Activated B cell treated with CpG ODN at 0.5 μM for 24 hours (primary cell): ENCODE measurements at places on chromosomes 16 and 17.

- DNase-seq, result no peak
Observed at GRCh38 chr16:56310690-56311089, 114.7 kb downstream of the AMFR start.

GRCh38 chr17:78377858-78378224 is 608 bp upstream of the PGS1 start:
- DNase-seq, result no peak

DNA sequence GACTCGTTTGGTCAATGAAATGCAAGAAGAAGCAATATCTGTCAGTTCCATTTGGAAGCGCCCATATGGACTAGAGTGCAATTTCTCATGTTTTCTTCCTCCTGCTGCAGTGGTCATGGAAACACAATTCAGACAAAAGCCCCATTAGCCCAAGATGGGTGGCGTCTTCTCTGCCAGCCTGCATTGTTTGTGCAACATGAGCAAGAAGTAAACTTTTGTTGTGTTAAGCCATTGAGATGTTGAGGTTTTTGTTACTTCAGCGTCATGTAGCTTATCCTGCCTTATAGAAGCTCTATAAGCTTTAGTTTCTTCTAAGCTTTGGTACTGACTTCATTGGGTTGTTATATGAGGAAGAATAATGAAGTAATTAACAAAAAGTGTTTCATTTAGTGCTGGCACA is 137.4 kb downstream of the NPIPB5 start:
- no peak for DNase-seq

GRCh38 chr17:67227488-67227887 is 17.5 kb downstream of the HELZ start:
- DNase-seq, result no peak

GRCh38 chr17:77555741-77556291 is 402.7 kb upstream of the TNRC6C start:
- DNase-seq, result no peak

DNA sequence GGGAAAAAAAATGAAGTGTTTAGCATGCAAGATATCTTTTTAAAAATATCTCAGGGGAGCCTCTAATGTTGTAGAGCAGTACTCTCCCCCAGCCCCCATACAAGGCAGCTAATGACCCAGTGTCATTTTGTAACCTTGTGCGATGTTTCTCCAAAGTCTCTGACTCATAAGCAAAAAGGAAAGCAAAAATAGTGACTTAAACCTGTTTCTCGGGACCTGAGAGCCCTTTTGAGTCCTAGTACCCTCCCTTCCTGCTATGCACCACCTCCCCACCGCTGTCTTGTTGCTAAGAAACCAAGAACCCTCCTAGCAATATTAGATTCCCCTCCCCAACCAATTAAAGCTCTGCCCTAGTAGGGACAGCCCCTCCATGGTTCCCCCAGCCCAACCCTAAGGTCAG is 2.8 kb downstream of the MYCBPAP start:
- no peak for DNase-seq

DNA sequence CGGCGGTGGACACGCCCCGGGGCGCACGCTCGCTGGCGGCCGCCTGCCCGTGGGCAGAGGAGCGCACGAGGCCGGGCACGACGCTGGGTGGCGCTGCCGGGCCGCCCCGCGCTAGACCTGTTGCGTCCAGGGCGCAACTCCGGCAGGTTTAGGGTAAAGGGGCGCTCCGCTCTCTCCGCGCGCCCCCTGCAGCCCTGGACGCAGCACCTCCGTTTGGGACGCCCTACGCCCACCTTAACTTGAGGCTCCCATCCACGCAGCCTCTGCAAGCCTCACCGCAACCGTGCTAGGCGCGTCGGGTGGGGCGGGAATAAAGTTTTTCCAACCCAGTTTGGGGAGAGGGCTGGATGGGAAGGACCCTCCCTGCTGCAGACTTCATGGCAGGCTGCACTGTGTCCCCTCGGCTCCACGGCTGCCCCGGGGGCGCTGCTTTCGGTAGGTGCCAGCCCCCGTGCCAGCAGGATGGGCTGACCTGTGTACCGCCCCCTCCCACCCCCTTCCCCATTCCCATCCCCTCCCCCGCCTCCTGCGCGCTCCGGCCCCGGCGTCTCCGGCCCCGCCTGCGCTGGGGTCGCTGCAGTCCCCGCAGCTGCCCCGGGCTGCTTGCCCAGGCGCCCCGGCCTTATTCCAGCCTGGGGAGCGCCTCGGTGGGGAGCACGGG is at the start of gene SYT17:
TSS of gene SYT17 (plus strand) at position 531 of the 661 bp plus-strand sequence. CDS start 407 bp downstream, outside the sequence.
- peak; percentile 69 for DNase-seq

DNA sequence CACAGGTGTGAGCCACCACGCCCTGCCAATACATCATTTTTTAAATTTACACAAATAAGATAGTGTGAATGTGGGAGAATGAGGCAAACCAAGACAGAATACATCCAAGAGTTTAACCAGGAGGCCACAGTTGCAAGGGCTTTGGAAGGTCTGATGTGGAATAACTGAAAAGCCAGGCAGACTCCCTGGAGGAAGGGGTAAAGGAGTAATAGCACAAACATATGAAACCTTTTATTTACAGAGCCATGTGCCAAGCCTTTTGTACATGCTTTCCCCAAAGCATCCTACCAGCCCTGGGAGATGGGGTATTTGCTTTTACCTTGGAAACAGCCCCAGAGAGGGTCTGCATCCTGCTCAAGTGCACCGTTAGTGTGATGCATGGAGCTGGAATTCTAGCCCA is 4.7 kb downstream of the ADGRG3 start:
- DNase-seq, result no peak

- DNase-seq, result no peak
Observed at GRCh38 chr17:40909755-40910154, 24.7 kb upstream of the KRT20 start.

- DNase-seq, result no peak
Observed at GRCh38 chr16:22642416-22643088, 131.9 kb downstream of the NPIPB5 start.

GRCh38 chr17:8121681-8122421 is 2.1 kb downstream of the HES7 start:
- peak; percentile 60 for DNase-seq

DNA sequence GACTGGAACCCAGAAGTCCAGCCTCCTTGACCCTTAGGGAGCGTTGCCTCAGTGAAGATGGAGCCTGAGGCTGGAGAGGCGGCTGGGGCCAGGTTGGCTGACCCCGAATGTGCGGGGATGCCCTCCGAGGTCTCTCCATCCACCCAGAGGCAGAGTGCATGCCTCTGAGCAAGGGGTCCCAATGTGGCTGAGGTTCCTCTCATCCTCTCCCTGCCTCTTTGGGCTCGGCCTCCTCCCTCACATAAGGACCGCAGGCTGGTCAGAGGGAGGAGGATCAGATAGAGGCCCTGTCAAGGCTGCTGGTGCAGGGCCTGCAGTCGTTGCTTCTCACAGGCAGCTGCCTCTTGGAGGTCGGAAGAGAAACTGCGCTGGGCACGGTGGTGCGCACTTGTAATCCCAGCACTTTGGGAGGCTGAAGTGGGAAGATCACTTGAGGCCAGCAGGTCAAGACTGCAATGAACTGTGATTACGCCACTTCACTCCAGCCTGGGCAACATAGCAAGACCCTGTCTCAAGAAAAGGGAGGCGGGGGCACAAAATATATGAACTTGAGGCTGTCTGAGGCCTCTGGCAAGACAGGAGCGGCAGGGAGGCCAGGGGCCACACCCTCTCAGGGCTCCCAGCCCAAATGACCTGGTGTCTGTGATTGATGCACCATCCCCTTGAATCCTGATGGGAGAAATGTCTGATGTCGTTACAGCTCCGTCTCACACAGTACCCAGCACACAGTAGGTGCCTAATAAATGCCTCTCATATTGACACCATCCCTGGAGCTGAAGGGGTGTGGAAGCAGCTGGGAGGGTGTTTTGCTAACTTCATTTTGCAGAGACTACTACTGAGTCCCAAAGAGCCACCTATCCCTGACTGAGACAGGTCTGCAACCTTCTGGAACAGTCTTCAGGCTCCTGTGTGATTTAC is 220.1 kb upstream of the GSE1 start:
- DNase-seq, result no peak

- DNase-seq, result no peak
Observed at GRCh38 chr17:7742729-7743128, 25.2 kb downstream of the DNAH2 start.

GRCh38 chr17:54172096-54172984 is 349.6 kb downstream of the KIF2B start:
- DNase-seq, result no peak

GRCh38 chr17:28737770-28738679 is 5.8 kb upstream of the TRAF4 start:
- peak; percentile 75 for DNase-seq

- no peak for DNase-seq
Observed at GRCh38 chr17:69818467-69818866, 256.6 kb upstream of the KCNJ16 start.

GRCh38 chr16:2082171-2082982 is 34.6 kb downstream of the TSC2 start:
- no peak for DNase-seq

DNA sequence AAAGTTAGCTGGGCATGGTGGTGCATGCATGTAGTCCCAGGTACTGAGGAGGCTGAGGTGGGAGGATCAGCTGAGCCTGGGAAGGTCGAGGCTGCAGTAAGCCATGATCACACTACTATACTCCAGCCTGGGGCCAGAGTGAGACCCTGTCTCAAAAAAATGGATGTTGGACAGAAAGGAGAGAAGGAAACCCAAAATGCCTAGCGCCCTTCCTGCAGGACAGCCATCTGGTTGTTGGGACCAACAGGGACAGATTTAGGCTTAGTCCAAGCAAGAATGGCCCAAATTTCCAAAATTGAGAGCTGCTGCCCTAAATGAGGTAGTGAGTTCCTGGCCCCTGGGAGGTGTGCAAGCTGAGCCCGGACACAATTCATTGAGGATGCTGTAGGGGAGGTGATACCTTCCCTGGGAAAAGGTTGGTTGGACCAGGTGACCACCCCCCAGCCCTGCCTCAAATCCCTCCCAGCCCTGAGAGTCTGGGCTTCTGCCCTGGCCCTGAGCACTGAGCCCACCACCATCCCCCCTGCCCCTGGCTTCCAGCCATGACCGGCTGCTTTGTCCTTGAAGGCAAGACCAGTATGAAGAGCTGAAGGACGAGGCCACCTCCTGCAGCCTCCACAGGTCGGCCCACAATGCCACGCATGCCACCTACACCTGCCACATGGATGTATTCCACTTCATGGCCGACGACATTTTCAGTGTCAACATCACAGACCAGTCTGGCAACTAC is 35.1 kb downstream of the IL21R start:
- DNase-seq, result peak; percentile 12

DNA sequence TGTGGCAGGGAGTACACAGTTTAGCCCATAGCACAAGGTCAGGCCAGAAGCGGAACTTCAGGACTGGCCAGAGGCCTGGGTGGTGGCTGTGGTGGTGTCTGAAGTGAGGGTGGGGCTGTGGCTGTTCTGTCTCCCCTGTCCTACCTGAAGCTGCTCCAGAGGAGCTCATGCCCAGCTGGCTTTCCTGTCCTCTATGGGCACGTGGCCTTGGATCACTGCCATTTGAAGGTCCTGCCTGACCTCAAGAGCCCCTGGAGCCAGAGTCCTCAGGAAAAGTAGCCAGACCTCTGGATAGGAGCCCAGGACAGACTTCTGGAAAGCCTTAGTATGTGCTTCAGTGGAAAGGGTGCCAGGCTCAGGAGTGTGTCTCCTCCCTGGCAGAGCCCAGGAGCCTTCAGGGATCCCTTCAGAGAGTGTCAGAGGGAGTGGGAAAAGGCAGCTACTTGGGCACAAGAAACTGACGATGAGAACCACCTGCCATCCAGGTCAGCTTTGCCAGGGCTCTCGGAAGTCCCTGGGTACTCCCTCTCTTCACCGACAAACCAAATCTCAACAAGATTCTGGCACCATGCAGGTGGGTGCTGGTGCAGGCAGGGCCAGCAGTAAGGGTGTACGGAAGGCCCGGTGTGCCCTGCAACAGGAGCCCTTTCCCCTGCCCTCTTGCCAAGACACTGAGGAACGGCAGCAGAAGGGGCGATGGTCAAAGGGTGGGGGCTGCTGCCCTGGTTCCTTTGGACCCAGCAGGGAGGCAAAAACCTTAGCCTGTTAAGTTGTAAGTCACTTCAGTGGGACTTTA is 153.7 kb downstream of the NTN1 start:
- no peak for DNase-seq

GRCh38 chr17:80071116-80071841 is 30.1 kb upstream of the GAA start:
- DNase-seq, result no peak

DNA sequence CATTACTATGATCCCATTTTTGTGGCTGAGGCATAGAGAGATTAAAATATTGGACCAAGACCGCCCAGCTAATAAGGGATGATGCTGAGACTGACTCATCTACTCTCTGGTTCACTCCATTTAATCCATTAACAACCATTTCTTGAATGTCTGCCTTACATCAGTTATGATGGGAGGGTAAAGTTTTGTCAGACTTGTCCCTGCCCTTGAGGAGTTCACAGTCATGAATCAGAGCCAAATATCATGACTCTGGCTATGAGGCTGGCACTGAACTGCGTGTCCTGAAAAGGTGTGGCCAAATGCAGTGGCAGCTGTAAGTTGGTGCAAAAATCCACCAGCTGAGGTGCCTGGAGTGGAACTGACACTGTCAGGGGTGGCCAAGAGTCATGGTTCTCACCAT is 35.0 kb upstream of the MAF start:
- no peak for DNase-seq

DNA sequence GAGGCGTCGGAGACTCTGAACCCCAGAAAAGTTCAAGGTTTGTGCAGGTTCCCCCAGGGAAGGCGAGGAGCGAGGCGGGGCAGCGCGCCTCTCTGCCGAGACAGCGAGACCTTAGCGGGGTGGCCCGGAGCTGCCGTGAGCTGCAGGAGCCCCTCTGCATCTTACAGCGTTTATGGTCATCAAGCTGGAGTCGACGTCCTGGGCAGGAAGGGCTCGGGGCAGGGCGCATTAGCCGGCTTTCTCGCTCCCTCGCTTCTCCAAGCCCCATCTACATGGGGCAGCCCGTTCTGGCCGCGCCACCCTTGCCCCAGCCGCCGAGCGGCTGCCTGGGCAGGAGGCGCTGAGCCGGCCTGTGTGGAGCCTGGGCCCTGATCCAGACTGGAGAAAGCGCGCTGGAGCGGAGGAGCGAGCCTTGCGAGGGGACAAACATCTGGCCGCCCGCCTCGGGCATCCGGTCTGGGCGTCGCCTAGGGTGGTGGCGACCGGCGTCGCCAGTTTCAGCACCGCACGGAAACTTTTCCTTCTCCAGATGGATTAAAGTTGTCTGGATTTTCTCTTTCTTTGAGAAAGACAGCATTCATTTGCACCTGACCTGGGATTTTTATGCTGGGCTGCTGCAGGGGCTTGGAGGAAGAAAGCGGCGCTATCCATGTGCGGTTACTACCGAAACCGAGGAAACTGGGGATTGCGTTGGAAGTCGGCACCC is 750 bp downstream of the TMEM132E start:
- no peak for DNase-seq

DNA sequence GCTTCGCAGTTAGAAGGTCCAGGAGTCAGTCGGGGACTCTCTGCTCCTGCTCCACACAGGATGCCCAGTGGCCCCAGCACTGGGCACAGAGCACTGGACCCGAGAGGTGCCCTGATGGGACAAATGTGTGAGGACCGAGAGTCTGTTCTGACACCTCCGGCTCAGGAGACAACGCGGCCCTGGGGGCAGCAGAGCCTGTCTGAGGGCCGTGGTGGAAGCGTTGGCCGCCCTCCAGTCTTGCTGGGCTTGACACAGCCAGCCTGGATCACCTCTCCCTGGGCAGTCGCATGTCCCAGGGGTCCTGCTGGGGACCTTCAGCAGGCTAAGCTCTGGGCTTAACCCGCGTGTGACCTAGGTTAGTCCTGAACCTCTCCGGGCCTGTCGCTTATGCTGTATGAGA is 23.1 kb downstream of the LGALS9 start:
- DNase-seq, result no peak
